Effector CD4-positive, alpha-beta T cell (primary cell): ENCODE measurements at places on chromosomes 11 and 22.

- peak; percentile 30 for DNase-seq
These were observed 28.1 kb downstream of the IGSF9B start for GRCh38 chr11:133928628-133929059.

DNA sequence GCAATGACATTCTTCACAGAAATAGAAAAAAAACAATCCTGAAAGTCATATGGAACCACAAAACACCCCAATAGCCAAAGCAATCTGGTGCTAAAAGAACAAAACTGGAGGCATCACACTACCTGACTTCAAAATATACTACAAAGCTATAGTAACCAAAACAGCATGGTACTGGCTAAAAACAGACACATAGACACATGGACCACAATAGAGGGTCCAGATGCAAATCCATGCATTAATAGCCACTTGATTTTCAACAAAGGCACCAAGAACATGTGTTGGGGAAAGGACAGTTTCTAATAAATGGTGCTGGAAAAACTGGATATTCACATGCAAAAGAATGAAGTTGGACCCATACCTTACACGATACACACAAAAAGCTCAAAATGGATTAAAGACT, 27.9 kb upstream of the SMIM38 start:
- DNase-seq: no peak

DNA sequence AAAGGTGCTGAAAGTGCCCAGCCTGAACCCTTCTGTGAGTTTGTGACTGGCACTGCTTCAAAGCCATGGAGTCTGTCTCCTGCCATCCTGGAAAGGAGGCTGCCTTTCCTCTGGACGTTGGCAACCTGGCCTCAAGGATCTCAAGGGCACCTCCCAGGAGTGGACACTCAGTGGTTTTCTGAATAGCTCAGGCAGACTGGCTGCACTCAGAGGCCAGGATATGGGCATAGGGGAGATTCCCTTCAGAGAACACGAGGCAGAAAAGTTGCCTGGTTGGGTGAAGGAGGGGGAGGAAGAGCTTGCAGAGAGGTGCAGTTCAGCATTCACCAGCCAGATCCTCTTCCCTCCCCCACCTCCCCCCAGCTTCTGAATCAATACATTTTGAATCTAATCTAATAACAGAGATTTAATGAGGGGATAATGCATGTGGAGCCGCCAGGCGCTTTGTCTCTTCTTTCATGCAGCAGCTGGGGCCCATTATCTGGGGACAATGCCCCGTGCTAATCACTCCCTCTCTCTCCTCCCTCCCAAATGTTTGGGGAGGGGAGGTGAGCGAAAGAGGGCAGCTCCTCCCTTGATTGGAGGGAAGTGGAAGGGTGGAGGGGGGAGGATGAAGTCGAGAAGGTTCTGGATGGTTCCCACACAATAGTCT, 17.7 kb downstream of the HTR3A start:
- no peak for DNase-seq

DNA sequence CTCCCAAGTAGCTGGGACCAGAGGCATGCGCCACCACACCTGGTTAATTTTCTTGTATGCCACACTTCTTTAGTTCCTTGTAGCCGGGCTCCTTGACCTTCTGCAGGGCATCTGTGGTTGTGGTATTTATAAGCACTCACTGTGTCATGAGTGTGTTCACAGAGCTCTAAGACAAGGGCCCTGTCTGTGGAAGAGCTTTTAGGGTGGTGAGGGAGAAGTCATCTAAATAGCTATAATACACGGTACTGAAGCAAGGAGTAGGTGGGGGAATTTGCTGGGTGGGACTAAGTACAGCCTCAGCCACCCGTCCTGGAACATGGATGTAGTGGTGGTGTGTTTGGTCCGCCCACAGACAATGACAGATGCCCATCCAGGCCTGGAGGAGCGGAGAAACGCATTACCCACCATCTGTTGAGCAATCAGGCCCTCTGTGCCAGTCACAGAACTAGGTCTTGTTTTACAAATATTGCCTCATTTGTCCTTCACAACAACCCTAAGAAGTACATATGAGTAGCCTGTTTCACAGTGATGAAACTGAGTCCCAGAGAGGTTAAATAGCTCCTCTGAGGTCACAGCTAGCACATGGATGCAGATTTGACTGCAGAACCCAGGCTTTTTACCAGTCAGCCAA, 10.1 kb downstream of the ACO2 start:
- DNase-seq: no peak

GRCh38 chr11:18617688-18618341, 16.3 kb downstream of the SPTY2D1 start:
- no peak for DNase-seq

DNA sequence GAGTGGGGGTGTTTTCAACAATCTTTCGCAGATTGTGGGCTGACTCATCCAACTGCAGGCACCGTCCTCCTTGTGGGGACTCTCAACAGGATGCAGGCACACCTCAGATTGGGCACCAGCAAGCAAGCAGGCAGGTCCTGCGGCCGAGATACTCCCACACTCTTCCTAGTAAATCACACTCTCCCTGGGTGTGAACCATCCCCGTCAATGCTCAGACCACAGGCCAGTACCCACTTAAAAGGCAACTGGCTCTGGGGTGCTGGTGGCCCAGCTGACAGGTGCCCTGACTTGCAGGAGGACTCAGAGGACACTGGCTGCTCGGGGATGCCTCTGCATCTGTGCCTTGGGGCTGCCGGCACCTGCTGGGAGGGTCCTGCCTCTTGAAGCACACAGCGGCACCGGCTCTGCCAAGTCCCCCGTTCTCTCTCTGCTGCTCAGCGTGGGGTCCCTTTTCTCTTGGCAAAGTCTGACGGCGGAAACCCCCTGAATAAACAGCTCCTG, 282.5 kb downstream of the CTTN start:
- no peak for DNase-seq

DNA sequence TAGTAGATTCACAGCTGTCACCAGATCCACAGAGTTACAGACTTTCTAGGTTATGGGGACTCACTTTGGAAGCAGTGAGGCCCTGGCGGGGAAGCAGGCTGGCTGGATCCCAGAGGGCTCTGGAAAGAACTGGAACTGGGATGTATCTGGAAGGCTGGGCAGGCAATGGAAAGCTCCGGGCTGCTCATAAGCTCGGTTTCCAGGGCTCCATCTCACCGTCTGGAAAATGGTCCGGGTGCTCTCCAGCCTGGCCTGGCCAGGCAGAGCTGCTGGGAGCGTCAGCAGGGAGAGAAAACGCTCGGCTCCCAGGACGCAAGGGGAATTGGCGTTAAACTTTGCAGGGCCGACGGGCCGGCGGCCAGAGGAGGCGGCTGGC, 335 bp upstream of the SEZ6L start:
- DNase-seq: no peak

DNA sequence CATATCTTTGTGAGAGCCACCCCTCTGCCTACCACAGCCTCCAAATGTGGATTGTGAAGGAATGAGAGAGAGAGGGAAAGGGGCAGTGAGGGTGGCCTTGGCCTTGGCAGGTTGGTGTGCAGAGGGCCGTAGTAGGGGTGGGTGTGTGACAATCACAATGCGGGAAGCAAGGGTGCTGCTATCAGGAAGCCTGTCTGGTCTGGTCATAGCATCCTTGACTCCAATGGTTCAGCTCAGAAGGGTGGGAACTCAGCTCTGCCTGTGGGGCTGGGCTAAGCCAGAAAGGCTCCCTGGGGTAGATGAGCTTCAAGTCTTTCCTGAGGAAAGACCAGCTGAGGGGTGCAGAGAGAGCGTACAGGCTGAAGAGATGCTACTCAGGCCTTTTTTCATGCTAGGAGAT, 72.7 kb downstream of the RRM1 start:
- DNase-seq: no peak

DNA sequence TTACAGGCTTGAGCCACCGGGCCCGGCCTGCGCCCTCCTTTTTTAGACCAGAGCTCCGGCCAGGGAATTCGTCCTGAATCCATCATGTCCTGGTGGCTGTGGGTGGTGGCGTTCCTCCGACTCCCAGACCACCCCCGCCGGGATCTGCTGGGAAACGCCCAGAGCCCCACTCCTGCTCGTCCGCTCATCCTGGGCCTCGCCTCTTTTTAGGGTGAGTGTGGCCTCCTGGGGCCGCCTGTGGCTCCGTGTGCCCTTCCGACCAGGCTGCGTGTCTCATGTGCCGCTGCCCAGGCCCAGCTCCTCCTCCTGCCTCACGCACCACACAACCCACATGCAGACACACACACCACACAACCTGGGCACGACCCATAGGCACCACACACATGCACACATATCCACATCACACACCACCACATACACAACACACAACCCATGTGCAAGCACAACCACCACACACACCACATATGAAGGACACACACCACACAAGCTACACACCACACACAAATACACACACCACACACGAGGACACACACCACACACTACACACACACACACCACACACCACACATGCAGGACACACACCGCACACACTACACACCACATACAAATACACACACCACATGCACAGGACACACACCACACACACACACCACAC, 946.2 kb downstream of the BRD1 start:
- DNase-seq: no peak

DNA sequence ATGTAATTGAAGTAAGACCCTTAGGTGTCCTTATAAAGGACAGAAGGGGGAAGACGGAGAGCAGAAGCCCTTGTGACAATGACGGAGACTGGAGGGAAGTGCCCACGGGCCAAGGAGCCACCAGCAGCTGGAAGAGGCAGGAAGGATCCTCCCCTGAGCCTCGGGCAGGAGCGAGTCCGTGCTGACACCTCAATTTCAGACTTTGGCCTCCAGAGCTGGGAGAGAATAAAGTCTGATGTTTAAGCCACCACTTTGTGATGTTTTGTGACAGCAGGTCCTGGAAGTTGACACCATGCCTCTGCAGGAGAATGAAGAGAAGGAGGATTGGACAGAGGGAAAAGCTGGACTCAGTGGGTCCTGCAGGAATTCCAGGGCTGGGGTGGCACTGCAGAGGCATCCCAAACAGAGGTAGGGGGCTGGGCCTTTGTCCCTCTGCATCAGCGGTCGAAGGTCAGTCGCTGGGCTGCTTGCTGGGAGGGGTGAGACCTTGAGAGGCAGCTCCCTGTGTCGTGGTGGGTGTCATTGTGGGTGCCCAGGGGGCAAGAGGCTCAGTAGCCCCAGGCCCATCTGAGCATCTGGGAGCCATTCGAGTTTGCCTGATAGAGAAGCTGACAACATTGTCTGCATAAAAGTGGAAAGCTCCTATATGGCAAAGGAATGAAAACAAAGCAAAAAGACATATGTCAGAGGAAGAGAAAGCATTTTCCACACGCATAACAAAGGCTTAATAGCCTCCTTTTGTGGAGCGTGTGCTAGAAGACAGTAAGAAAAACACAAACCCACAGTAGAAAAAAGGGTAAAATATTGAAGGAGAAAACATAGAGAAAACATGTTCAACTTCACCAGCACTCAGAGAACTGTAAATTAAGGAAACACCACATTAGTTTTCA, 68.8 kb downstream of the RTL6 start:
- no peak for DNase-seq

DNA sequence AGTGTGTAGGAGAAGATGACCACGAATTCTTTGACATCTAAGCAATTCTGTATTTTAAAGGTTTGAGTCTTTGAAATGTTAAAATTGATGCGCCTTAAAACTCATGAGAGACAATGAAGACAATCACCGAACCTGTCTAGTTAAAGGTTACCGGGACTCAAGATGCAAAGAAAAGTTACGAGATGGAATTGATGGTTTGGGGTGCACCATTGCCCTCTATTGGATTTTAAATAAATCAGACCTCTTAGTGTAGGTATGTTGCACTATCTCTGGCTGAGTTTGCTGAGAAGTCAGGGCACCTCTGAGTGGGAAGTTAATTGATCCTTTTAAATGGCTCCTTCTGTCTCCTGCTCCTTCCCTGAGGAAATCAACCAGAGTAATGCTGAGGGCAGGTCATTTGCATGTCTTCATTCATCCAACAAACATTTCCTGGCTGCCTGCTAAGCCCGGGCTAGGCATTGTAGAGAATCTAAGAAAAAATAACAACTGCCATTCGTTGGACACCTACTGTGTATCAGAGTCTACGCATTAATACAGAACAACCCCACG, 19.4 kb upstream of the TMA7B start:
- no peak for DNase-seq

GRCh38 chr11:102047305-102047924, at the start of gene CFAP300:
Gene CFAP300, plus strand, starts transcription at chr11:102047437. Its CDS starts 34 bp downstream, at chr11:102047471.
- no peak for DNase-seq

GRCh38 chr11:67303835-67304411, 593 bp downstream of the SSH3 start:
- no peak for DNase-seq

- no peak for DNase-seq
These were observed 31.2 kb downstream of the IMMP1L start for GRCh38 chr11:31478223-31478590.

DNA sequence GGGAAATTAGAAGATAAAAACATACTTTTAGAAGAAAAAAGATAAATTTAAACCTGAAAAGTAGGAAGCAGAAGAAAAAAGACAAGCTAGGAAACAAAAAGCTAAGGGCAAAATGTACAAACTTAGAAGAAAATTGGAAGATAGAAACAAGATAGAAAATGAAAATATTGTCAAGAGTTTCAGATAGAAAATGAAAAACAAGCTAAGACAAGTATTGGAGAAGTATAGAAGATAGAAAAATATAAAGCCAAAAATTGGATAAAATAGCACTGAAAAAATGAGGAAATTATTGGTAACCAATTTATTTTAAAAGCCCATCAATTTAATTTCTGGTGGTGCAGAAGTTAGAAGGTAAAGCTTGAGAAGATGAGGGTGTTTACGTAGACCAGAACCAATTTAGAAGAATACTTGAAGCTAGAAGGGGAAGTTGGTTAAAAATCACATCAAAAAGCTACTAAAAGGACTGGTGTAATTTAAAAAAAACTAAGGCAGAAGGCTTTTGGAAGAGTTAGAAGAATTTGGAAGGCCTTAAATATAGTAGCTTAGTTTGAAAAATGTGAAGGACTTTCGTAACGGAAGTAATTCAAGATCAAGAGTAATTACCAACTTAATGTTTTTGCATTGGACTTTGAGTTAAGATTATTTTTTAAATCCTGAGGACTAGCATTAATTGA, 1.0 kb downstream of the MALAT1 start:
- DNase-seq: no peak

DNA sequence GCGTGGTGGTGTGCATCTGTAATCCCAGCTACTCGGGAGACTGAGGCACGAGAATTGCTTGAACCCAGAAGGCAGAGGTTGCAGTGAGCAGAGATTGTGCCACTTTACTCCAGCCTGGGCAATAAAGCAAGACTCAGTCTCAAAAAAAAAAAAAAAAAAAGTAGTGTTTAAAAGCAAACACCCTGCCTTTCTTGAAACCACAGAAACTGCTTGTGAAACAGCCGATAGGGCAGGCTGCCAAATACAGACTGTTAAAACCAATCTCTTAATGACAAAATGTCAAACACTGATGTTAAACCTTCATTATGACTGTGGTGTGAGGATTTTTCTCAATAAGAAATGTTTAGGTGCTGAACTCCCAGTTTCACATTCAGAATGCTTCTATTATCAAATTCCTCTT, 27.3 kb downstream of the MARK2 start:
- DNase-seq: peak; percentile 64

- DNase-seq: no peak
These were observed 1470.8 kb upstream of the TENM4 start for GRCh38 chr11:80911666-80912065.

- DNase-seq: no peak
These were observed 12.2 kb downstream of the ARAP1 start for GRCh38 chr11:72740060-72740424.

- DNase-seq: no peak
These were observed 24.1 kb downstream of the OR10D3 start for GRCh38 chr11:124207102-124207792.
